ENCODE measurements at places on chromosomes 6 and 20.

DNA sequence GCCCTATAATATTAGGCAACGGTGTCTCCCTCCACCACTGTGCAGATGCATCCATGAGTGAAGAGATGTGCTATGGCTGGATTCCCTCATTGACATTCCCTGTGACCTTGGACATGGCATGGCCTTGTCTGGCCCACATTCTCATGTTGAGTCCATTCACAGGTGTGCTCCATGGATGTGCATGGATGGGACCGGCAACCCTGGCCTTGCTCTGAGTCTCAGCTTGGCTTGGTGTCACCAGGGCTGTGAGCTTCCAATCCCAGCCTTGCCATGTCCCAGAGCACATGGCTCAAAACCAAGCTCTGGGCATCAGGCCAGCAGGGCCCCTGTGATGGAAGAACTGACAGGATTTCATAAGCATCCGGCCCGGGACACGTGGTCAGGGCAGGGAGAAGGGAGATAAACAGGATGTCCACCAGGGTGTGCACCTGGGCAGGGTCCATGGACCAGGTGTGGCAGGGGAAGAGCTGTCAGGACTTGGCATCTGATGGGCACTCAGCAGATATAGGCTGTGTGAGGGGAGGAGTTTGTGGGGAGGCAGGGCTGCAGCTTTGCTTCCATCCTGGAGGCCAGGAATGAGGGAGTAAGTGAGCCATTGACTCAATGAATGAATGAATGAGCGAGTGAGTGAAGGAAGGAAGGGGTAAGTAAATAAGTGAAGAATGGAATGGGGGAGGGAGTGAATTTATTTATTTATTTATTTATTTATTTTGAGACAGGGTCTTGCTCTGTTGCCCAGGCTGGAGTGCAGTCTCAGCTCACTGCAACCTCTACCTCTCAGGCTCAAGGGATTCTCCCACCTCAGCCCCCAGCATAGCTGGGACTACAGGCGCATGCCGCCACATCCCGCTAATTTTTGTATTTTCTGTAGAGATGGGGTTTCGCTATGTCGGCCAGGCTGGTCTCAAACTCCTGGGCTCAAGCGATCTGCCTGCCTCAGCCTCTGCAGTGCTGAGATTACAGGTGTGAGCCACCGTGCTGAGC lies 15.7 kb downstream of the NRSN2 start:
- no peaks in the 10 kb centered on the region for H3K27me3 ChIP-seq
- H3K4me1 ChIP-seq, result no peaks in the 10 kb centered on the region

- H3K36me3 ChIP-seq, result no peaks in the 10 kb centered on the region
- H3K27ac ChIP-seq, result no peak overlapping the region
- H3K27me3 ChIP-seq, result peaks cover 11% of the 10 kb centered on the region
- no peak overlapping the region for H3K4me3 ChIP-seq
These were observed 5.6 kb upstream of the MYT1 start for GRCh38 chr20:64158346-64159285.

DNA sequence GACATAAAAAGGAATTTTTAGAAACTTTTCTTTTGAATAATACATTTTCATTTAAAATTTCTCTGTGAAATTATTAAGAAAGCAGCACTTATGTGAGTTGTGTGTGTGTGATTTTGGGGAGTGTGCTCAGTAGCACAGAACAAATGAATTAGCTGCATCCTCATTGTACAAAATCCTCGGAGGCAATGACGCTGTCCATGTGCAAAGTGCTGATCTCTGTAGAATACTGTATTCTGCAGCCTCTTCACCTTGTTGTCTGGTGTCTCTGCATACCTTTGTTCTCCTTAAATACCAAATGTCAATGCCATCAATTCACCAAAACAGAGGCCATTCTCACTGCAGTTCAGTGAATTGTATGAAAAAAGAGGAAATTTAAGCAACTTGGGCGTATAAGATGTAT lies 838.4 kb downstream of the QKI start:
- peaks cover 3% of the 10 kb centered on the region for H3K4me1 ChIP-seq
- no peak for DNase-seq
- no peaks in the 10 kb centered on the region for H3K36me3 ChIP-seq

DNA sequence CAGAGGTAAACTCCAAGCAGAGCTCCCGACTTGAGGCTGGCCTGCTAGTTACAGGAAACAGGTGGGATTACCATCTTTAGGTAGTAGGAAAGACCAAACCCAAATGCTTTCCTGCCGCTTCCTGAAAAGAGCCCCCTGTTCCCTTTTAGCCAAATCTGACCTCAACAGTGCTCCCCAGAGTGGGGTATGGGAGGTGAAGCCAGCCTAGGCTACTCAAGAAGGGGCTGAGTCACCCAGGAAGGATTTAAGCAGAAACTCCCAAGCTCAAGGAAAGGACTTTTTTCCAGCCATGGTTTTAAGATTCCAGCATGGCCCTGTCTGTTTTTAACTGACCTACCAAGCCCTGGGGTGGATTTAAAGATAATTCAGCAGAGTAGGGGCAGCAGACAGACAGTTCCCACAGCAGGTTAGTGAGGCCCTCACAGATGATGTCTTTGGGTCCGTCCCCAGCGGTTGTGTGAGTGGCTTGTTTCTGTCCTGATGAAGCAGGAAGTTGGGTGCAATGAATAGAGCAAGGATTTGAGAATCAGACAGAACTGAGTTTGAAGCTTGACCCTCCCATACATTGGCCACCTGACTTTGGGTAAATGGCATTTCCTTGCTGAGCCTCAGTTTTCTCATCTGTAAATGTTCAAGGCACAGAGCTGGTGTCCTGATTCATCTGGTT lies 76.9 kb upstream of the MAFB start:
- H3K27me3 ChIP-seq, result no peaks in the 10 kb centered on the region
- no peaks in the 10 kb centered on the region for H3K4me1 ChIP-seq
- no peaks in the 10 kb centered on the region for H3K36me3 ChIP-seq
- no peak overlapping the region for H3K27ac ChIP-seq
- DNase-seq, result no peak
- no peak overlapping the region for H3K4me3 ChIP-seq

- DNase-seq, result no peak
- no peaks in the 10 kb centered on the region for H3K36me3 ChIP-seq
- no peak overlapping the region for H3K27ac ChIP-seq
- H3K27me3 ChIP-seq, result peaks cover 19% of the 10 kb centered on the region
- peak overlapping the region; percentile 52 for H3K4me3 ChIP-seq
- H3K4me1 ChIP-seq, result peaks cover 12% of the 10 kb centered on the region
These were observed 140 bp downstream of the ADA start for GRCh38 chr20:44651434-44651683.

- DNase-seq, result peak; percentile 49
- H3K4me3 ChIP-seq, result no peak overlapping the region
- H3K27me3 ChIP-seq, result no peaks in the 10 kb centered on the region
- H3K4me1 ChIP-seq, result no peaks in the 10 kb centered on the region
These were observed 15.0 kb downstream of the OR2B3 start for GRCh38 chr6:29071831-29072723.

- H3K36me3 ChIP-seq, result no peaks in the 10 kb centered on the region
- DNase-seq, result no peak
- no peaks in the 10 kb centered on the region for H3K27me3 ChIP-seq
- H3K27ac ChIP-seq, result no peak overlapping the region
- no peaks in the 10 kb centered on the region for H3K4me1 ChIP-seq
- H3K4me3 ChIP-seq, result no peak overlapping the region
These were observed 23.9 kb downstream of the ARMC2 start for GRCh38 chr6:108872141-108872557.

GRCh38 chr6:99711302-99711701 lies 104.7 kb downstream of the PRDM13 start:
- H3K27me3 ChIP-seq, result no peaks in the 10 kb centered on the region
- H3K36me3 ChIP-seq, result no peaks in the 10 kb centered on the region
- no peak overlapping the region for H3K27ac ChIP-seq
- H3K4me1 ChIP-seq, result no peaks in the 10 kb centered on the region
- no peak for DNase-seq

DNA sequence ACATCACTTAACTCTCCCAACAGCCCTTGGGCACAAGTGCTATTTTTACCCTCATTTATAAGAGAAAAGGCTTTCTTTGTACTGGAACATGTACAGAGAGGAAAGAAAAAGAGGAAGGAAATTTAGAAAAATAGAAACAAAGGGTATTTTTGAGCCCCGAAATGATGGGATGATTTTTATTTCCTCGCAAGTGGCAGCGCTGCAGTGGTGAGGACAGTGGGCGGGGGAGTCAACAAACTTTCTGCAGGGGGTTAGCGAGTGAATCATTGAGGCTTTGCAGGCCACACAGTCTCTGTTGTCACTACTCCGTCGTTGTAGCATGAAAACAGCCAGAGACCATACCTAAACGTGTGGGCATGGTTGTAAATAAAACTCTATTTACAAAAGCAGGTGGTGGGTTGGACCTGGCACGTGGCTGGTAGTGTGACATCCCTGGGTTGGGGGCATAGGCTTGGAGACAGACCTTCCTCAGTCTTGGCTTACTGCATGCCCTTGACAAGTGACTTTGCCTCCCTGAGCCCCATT lies 25.5 kb upstream of the OCSTAMP start:
- H3K4me3 ChIP-seq, result no peak overlapping the region
- H3K27me3 ChIP-seq, result no peaks in the 10 kb centered on the region
- no peaks in the 10 kb centered on the region for H3K4me1 ChIP-seq
- no peaks in the 10 kb centered on the region for H3K36me3 ChIP-seq
- no peak overlapping the region for H3K27ac ChIP-seq

DNA sequence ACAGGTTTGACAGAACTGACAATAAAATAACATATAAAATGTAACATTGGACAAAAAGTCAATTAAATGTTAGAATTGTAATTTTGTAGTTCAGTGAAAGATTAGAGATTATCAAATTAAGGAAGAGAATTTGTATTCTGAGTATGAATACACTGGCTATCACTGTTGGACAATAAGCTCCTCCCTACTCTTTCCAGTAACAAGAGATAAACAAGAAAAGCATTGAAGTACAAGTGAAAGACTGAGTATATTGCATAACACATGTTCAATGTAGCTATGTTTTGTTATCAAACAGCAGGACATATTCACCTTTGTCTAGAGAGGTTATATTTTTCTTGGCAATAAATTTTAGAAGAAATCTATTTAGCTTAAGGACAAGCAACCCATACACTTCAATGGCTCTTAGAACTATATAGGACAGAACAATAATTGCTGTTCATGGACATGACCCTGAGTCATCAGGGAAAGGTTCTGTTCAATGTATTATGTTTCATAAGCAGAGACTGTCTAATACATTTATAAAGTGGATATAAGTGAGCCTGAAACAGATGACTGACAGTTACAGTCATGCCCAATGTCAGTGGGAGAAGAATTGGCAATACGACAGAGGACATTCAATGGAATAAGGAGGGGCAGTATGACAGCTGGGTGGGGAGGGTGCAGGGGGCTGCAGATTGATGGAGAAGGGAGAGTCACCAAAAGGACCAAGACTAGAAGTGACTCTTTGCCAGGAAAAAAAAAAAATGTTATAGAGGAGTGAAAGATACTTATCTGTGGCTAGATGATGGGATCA lies 520.4 kb downstream of the FRK start:
- peaks cover 3% of the 10 kb centered on the region for H3K4me1 ChIP-seq
- H3K27me3 ChIP-seq, result no peaks in the 10 kb centered on the region
- no peak overlapping the region for H3K27ac ChIP-seq
- no peak for DNase-seq
- H3K36me3 ChIP-seq, result no peaks in the 10 kb centered on the region

- no peak overlapping the region for H3K4me3 ChIP-seq
- H3K4me1 ChIP-seq, result peaks cover 17% of the 10 kb centered on the region
- no peaks in the 10 kb centered on the region for H3K27me3 ChIP-seq
- no peak overlapping the region for H3K27ac ChIP-seq
These were observed 127.5 kb downstream of the TAF4 start for GRCh38 chr20:61937963-61938838.

DNA sequence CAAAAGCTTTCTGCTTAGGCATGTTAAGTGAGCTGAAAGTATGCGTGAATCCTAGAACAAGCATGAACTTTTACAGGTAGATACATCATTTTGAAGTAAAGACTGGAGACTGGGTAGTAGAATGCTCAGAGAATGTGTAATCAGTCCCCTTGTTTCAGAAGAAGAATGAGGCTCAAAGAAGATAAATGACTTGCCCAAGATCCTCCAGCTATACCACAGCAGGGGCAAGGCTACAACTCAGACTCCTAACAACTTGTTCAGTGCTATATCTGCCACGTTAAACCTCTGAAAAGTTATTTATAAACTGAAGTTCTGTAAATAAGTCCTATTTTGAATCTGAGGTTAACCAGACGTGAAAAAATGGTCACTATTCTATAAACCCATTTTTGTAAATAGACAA lies 2.9 kb downstream of the RIPOR2 start:
- no peak for DNase-seq
- H3K4me3 ChIP-seq, result no peak overlapping the region
- no peaks in the 10 kb centered on the region for H3K36me3 ChIP-seq
- H3K27me3 ChIP-seq, result no peaks in the 10 kb centered on the region
- peaks cover 21% of the 10 kb centered on the region for H3K4me1 ChIP-seq

DNA sequence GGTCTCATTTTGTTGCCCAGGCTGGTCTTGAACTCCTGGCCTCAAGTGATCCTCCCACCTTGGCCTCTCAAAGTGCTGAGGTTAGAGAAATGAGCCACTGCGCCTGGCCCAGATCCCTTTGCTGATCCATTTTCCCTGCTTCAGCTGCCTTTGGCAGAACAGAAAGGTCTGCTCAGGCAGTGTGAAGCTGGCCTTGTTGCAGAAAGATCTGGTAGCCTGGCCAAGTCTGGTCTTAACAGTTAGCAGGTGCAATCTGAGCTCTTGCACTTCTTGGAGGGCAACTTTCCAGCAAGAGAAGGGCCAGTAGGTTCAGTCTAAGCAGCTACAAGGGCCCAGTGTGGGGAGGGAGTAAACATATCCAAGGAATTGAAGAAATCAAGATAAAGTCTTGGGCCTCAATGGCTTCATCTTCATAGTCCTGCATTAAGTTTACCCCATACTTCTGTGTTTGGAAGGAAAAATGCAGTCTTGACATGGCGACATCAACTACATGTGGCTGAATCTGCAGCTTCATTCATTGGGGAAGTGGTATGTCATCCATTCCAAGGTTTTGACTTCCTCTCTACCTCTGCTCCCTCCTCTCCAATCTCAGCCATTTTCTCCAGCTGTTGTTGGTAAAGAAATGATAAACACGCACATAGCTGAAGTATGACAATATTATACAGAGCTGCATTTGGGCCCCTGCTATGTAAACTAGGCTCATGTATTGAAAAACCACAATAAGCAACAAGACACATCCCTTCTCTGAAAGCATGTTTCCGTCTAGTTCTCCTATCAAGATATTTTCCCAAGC lies 39.0 kb upstream of the NEDD9 start:
- H3K27ac ChIP-seq, result no peak overlapping the region
- H3K36me3 ChIP-seq, result no peaks in the 10 kb centered on the region
- H3K4me1 ChIP-seq, result no peaks in the 10 kb centered on the region
- no peak for DNase-seq
- no peak overlapping the region for H3K4me3 ChIP-seq

DNA sequence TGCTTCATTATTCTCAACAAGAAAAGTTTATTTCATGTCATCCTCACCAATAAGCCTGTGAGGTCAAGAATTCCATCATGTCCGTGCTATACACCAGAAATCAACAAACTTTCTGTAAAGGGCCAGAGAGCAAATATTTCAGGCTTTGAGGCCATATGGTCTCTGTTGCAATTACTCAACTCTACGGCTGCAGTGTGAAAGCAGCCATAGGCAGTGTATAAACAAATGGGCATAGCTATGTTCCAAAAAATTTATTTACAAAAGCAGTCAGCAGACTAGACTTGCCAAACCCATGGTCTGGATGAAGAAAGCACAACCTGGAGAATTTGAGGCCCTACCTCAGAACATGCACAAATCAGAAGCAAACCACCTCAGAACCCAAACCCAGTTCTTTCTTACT lies 118.5 kb downstream of the PCSK2 start:
- no peak overlapping the region for H3K27ac ChIP-seq

Data from H1 (cell line).